ENCODE measurements at places on chromosomes 2 and 18.

GRCh38 chr2:64863097-64863820 lies 125.9 kb upstream of the SLC1A4 start:
- no peak for DNase-seq

DNA sequence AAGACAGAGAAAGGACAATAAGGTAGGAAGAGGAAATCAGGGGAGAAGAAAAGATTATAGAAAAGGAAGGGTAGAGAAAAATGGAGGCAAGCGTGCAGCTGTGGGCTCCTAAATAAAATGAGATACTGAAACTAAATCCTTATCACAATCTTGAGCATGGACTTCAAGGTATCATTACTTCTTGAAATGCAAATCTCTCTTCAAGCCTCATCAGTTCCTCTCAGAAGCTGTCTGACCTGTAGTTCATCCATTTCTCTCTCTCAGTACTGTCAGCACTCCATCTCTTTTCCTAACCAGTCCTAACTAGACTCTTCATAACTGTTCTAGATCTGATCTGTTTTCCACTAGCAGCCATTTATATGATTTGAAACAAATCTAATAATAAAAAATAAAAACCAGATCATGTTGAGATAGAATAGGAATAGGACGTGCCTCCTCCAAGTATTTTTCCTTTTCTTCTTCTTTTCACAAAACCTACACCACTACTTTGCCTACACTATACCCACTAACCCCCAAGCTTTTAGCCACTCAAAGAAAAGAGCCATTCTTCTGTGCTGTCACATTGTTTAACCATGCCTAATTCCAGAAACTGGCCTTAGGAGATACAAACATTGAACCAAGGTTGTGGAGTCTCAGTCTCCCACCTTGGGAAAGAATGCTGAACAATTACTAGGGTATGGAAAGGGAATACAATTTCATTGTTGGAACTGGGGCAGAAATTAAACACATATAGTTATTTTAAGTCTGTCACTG lies 21.1 kb downstream of the BABAM2 start:
- DNase-seq, result peak; percentile 79

DNA sequence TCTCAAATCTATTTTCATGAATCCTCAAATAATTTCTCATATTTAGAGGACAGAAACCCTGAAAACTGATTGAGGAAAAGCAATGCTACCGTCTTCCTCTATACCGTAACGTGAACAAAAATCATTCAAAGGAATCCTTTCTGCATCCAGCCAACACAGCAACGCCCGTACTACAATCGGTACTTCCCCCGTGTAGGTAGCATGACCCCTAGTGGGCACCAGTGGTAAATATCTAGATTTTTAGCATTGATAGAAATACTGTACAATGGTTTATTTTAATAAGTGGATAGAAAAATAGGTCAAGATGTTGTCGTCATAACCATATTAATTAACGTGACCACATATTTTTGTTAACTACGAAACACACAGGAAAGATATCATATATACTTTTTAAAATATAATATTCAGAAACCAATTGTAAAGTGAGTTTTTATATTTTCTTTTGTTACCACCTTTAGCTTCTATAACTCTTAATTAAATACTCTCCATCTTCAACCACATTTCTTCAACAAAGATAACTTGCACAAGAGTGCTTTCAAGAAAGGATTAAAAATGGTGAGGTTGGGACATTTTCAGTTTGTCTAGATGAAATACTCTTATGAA lies 194.1 kb downstream of the SS18 start:
- peak; percentile 41 for DNase-seq

DNA sequence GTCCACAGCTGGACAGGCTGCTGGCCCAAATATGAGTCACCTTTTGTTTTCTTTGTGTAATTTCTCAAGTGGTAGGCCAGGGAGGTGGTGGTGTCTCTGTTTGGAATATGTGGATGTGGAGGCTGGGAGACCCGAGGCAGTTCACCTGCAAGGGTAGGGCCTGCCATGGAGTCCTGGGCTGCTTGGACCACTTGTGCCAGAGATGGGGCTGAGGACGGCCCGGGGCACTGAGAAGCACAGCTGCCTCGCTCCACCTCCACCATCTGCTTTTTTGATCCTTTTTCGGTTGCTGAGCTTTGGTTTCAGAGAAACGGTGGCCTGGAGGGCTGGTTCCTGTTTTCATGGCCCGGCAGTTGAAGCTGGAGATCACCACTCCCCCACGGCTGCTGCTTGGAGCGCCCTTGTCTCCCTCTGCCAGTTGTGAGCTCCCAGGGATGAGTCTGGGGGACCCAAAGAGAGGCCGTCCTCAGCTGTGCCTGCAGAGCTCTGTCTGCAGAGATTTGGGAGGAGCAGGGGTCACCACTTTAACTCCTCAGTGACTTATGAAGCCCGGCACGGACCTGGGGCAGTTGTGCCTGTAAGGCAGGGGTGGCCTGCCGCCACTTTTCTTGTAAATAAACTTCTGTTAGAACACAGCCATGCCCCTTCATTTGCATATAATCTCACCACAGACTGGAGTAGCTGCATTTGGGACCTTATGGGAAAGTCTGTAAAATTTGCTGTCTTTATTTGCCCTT lies 67.6 kb upstream of the MCFD2 start:
- DNase-seq, result no peak

DNA sequence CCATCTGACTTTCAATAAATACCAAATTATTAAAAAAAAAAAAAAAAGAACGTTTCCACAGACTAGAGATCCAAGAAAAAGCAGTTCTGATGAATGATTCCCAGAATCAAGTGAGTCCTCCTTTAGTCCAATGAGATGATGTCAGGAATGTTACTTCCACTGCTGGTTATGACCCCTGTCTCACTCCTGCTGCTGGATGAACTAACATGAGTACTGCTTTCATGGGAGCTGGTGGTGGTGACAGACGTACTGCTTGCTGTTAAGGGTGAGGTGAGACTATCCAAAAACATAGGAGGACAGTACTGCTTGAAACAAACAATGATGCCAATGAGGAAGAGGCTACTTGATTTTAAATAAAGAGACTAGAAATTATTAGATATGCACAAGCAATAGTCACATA lies 55.5 kb upstream of the ST8SIA5 start:
- no peak for DNase-seq

DNA sequence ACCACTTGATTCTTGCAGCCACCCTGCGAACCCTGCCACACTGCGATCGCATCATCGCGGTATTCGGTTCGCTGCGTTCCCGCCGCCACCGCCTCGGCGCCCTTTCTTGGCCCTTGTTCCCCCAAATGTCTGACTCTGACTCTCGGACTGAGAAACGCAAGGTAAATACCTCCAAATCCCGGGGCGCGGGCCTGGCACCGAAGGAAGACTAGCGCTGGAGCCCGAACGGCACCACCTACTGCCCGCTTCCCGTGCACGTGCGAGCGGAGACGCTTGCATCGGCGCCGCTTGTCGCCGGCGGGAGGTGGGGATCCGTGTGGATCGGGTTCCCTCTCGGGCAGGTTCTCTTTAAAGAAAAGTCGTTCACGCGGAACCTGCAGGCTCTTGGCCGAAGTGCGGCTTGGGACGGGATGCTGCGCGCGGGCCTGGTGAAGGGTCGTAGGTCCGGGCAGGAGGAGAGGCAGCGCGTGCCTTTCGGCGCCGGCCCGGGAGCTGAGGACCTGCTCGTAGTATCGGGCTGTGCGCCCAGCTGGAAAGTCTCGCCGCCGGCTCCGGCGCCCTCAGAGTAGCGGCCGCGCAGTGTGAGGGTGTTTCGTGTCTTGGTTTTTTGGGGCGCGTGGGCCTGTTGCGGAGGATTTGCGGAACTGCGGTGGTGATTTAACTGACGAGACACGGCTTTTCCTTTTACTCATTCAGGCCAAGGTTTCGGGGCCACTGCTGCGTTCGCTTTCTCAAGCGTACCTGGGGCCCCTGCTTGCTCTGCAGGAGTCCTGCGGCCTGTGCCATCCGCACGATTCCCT lies 514 bp downstream of the BCL2L11 start:
- no peak for DNase-seq

GRCh38 chr2:197876524-197876923 lies 72.1 kb downstream of the PLCL1 start:
- no peak for DNase-seq

DNA sequence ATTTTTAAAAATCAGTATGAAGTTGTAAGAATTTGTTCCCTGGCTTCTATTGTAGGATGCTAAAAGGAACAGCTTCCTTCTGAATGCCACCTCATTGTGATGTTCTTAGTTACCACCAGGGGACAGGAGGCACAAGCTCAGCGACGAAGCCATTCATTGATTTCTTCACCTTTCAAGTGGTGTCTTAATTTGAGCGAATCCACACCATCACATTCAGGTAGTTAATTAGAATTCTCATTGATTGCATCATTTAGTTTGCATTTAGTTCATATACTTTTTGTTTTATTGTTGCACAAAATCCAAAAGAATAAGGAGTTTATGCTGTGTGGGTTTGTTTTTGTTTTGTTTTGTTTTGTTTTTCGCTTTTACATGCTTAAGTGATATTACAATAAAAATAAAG lies 23.1 kb downstream of the CYP27C1 start:
- no peak for DNase-seq

GRCh38 chr2:128445523-128445900 lies 126.8 kb upstream of the HS6ST1 start:
- DNase-seq, result no peak
